ENCODE measurements at places on chromosomes 12 and 14.
A peak's percentile ranks its signal among the peaks of the same experiment; 100 is the strongest.

GRCh38 chr12:124765581-124766489, 97.8 kb downstream of the SCARB1 start:
- DNase-seq, result no peak

DNA sequence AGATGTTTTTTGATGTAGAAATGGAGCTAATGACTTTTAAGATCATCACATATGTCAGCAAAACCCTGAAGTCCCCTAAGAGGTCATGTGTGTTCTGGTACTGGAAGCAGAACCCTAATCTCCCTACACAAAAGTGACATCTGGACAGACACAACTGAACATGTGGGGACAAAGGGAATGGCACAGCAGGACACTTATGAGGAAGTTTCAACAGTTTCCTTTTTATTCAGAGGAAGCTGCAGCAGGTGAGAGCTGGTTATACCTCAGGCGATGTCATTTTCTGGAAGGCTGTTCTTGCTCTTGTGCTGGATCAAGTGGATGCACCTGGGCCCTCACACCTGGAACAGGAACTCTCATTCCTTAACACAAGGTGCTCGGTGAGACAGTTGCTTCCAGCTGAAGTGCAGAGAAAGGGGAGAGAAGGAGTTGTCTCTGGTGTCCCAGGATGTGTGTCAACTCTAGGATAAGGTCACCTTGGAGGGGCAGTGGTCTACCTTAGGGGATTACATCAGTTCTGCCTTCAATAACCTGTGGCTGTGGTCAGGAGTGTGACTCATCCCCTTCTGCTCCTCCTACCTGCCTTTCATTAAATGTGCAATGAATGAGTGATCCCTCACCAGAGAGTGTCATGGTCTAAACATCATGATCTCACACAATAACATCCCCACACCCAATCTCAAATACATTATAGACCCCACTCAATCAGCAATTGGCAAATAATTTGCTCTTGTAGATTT, 463.4 kb downstream of the TMEM121 start:
- DNase-seq, result no peak

GRCh38 chr14:51294951-51295525, 55.0 kb downstream of the TMX1 start:
- no peak for DNase-seq

DNA sequence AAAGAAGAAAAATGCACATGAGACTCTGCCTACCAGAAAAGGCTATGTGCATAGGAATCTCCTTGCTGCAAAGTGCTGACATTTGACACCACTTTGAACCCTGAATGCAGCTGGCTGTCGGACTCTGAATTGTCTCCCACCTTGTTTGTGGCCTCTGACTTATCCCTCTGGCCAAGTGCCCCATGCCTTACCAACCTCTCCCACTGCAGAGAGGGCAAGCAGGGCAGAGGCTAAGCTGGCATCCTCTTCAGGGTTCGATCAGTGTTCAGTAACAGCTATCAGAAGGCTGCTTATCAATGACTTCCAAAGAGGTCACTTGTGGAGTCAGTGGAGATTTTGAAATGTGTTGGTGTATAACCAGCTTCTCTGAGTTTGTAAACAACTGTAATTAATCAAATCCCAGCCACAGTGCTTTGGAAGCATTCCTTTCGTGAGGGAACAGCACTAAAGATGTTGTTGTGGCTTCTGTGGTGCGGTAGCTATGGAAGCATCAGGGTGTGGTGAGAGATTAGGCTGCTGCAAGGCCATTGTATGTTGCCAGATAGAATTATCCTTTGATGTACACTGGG, 22.6 kb upstream of the BMP4 start:
- no peak for DNase-seq

GRCh38 chr12:130497991-130498390, 160.3 kb downstream of the PIWIL1 start:
- DNase-seq, result no peak

DNA sequence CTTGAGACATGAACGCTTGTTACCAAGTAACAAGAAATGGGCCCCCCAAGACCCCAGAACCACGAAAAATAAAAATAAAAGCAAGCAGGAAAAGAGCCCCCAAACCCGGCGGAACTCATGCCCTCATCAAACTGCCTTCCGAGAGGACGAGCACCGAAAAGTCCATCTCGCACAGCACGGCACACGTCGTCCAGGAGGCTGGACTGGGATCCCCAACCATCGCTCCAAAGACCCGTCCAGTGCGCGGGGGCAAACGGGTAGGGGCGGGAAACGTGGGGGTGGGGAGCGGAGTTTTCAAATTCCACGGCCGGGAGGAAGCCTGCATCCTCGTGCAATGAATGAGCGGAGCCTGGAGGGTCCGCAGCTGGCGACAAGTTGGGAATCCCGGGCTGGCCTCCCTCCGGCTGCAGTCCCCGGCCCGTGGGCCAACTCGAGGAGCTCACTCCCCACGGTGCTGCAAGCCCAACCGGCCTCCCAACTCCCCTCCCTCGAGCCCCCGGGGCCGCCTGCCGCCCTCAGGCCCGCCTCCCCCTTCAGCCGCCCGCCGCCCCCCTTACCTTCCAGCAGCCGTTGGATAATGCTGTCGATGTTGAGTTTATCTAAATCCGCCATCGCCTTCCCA, 484 bp downstream of the PPP1CC start:
- DNase-seq, result no peak

- DNase-seq, result no peak
Observed at GRCh38 chr12:39628836-39629235, 9.2 kb upstream of the ABCD2 start.

DNA sequence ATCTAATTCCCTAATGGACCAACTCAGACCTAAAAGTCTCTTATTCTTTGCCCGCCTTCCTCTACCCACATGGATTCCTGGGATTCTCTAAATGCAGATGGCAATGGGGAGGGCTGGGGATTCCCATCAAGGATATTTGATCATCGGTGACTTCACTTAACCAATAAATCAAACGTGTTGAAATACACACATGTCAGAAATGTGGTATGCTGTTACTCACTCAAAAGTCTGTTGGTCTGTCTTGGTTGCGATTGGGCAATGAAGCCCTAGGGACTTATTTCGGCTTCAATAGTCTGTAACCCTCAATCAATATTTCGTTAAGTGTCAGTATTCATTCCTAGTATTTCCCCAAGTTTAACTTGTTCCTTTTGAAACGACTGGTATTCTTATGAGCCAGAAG, 117.2 kb upstream of the DIO3 start:
- no peak for DNase-seq

DNA sequence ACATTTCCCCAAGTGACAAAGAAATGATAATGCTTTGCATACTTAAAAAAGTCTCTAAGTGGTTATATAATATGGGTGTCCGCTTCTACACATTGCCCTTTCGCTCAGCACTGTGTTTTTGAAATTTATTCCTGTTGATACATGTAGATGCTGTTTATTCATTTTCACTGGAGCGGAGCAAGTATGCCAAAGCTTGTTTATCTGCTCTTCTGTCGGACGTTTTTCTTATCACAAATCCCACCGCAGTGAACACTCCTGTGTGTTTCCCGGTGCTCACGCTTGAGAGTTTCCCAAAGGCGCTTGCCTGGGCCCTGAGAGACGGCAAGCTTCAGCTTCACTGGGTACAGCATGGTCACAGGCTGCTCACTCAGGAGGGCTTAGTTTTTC, 50.2 kb downstream of the TPCN1 start:
- DNase-seq, result no peak

DNA sequence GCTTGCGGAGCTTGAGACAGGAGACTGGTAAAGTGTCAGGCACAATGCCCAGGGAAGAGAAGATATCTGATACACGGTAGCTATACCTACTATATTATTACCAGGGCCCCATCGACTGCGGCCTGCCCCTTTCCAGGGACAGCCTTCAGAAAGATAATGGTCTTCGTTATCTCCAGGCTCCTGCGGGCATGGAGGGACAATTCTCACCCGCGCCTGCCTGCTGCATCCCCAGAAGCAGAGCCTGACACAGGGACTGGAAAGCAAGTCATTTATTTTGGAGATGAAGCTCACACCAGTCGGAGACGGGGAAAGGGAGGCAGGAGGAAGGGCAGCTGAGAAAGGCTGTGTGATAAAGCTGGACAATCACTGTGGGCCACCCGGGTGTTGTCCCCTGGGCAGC, 67.9 kb upstream of the FAM222A start:
- DNase-seq, result no peak

DNA sequence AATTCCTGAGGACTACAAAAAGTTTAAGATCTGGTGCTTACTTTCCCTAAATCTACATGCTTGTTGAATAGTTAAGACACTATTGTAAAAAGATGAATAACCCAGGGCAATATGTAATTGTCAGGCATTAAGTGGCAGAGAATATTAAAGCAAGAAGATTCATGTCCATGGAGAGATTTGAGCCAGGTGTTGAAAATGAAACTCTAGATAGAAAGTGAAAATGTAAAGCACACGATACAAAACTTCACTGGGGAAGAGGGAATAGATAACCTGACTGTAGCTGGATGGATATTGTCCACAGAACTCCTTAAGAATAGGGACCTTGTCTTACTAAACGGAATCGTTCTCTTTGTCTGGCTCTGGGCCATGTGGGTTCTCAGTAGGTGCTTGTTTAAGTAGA, 5.0 kb downstream of the CAND1 start:
- no peak for DNase-seq

GRCh38 chr12:88338486-88338885, 196.4 kb downstream of the TMTC3 start:
- no peak for DNase-seq

DNA sequence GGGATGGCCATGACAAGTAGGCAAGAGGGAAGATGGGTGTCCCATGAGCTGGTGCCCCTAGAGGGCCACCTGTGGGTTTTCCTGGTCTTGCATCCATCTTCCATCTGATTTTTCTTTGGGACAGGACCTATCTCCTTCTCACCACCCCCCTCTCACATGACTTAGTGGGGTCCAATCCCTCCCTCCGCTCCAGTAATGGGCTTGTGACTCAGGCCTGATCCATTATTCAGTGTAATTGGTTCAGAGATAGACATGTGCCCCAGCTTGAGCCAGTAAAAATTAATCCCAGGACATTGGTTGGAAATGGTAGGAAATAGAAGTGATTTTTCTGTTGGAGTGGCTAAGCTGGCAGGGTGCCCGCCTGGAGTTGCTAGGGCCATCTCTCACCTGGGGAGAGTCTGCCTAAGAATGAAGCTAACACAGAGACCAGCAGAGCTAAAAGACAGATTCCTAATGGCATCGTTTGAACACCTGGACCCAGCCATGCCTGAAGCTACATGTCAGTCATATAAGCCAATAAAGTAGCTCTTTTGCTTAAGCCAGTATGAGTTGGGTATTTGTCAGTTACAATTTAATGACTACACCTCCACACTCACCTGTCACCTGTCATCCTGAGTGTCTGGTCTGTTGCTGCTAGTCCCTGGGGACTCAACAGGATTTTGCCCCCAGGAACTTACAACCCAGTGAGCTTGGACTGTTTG, 14.7 kb downstream of the RASAL1 start:
- DNase-seq, result no peak

DNA sequence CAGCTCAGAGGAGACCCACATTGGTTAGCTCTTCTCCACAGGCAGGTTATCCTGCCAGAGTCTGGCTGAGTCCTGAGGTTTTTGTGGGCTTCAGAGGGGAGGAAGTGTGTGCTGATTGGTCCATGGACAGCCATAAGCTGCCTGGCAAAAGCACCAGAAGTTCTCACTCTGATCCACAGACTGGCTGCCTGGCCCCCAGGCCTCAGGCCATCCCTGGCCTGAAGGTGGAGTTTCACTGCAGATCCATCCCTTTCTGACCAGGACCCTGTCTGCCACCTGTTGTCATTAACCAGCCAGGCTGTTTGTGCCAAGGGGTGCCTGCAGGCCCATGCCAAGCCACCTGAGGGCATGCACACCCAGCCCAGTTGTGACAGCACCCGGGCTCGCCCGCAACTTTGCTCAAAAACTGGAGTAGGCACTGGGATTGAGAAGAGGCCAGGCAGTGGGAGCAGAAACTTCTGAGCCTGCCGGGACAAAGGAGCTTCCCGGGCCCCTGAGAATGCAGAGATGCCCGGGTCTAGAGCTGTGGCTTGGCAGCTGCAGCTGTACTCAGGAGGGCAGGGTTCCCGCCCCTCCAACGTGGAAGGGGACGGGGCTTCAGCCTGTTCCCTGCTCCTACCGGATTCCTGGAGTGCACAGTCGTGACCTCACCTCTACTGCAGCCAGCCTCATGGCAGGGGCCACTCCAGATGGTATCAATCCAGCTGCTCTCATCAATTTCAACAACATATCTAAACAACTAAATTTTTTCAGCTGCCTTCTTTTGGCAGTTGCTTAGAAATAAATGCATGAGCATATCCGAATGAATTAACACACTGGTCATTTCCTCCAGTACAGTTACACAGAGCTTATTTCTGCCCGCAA, 1277.3 kb downstream of the SLC16A7 start:
- no peak for DNase-seq

DNA sequence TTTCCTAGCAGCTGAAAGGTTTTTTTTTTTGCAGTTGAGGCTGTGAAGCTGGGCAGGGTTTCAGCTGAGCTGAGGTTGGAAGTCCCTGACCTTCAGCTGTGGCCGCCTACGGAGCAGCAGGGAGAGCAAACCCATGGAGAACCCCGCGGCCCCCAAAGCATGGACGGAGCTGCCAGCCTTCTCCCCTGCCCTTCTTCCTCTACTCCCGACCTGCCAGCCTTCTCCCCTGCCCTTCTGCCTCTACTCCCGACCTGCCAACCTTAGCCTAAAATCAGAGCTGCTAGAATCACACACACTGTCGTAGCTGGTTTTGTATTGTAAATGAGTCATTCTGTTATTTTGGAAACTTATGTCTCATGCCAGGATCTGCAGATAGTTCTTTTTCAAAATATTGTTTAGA, 74.6 kb downstream of the PPP2R5C start:
- no peak for DNase-seq

- DNase-seq, result no peak
Observed at GRCh38 chr12:15131431-15131830, 89.8 kb downstream of the RERG start.

GRCh38 chr12:29212682-29213403, 63.8 kb downstream of the FAR2 start:
- DNase-seq, result no peak

- no peak for DNase-seq
Observed at GRCh38 chr12:54940727-54941315, 43.7 kb downstream of the TESPA1 start.

- peak; percentile 60 for DNase-seq
Observed at GRCh38 chr12:52213564-52214420, 19.3 kb upstream of the KRT7 start.

DNA sequence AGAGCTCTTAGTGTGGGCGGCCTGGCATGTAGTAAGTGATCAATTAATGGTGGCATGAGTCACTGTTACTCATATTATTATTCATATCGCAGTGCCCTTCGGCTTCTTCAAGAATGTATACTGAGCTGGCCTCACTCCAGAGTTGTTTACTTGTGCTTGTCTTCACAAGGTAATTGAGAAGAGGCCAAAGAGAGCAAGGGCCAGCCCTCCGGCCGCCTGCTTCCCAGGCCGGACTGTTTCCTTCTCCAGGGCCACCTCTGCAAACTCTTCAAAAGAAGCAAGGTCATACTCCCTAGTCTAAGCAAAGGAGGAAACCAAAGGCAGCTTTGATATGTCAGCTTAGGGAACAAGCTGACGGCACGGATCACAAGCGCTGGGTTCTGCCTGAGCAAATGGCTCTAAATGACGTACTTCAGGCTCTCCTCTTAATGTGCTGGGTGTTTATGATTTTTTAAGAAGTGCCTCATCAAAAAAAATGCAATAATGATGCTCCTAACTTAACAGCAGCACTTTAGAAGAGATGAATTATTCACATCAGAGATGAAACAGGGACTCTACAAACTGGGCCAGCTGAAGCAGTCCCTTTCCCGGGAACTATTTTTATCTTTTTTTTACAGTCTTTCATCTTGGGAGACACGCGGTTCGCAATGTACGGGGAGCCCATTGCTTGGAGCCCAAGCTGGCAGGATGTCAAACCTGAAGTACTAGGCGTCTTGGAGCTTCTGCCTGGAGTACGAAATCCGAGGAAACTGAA, 65.6 kb upstream of the DLK1 start:
- no peak for DNase-seq

GRCh38 chr14:30559638-30560091, 707 bp downstream of the G2E3 start:
- no peak for DNase-seq

All from iPS DF 6.9 (cell line).